ENCODE measurements at places on chromosomes 6 and 20.

GRCh38 chr20:17933121-17933520, 35.5 kb downstream of the SNX5 start:
- DNase-seq, result no peak

DNA sequence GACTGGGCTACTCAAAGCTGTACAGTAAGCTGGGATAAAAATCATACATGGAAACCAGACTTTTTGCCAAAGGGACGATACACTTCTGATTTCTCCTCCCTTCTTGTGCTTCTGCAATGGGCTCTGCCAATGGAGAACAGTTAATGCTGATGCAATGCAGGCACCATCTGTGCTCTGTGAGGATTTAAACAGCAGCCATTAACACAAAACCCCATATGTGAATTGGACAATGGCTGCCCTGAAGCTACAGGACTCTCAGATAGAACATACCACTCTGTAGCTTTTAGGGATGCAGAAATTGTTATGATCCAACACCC, 71.9 kb downstream of the GJA10 start:
- DNase-seq, result no peak

- peak; percentile 7 for DNase-seq
These were observed 118.8 kb downstream of the COL19A1 start for GRCh38 chr6:69985180-69985579.

- DNase-seq, result no peak
These were observed 626.1 kb downstream of the DHX35 start for GRCh38 chr20:39588148-39588757.

DNA sequence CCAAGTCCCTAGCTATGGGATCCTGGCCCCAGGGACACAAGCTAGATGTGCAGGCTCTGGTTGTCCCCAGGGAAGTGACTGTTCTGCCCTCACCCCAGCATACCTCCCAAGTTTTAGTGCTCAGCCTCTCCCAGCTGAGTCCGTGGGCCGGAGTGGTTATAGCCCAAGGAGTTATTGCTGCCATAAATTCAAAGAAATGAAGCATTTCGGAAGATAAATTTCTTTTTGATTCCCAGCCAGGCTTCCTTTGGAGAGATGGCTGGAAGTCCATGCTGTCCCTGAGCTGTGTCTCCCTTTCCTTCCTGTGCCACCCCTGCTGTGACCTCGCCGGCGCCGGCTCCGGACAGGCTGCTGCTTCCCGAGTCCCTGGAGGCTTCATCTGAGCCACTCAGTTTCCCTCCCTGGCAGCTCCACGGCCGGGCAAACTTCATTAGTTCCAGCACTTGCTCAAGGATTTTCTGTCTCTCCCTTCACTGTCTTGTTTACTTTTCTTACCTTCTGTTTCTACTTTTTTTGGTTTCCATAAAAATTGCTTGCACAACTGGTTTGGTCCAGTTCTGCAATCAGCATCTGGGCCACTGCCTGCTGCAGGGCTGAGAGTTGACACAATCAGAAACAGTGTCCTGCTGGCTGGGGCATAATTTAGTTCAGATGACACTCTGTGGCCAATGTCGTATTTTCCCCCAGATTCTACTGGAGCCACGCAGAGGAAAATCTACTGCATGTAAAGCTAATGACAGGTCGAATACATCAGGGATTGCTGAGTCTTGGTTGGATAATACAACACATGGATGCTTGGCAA, 225.5 kb downstream of the SYNDIG1 start:
- DNase-seq, result no peak

- DNase-seq, result no peak
These were observed 13.6 kb upstream of the GMDS start for GRCh38 chr6:2259002-2259494.

GRCh38 chr6:2101213-2101612, 144.2 kb downstream of the GMDS start:
- DNase-seq, result no peak

- DNase-seq, result no peak
These were observed 13.3 kb upstream of the SLC2A12 start for GRCh38 chr6:134065706-134066105.
